ENCODE measurements at places on chromosomes 7 and 10. TPM values are rescaled to one million over a fixed set of nuclear protein-coding genes. Genes with fewer than 3 reads are reported as not detected.

DNA sequence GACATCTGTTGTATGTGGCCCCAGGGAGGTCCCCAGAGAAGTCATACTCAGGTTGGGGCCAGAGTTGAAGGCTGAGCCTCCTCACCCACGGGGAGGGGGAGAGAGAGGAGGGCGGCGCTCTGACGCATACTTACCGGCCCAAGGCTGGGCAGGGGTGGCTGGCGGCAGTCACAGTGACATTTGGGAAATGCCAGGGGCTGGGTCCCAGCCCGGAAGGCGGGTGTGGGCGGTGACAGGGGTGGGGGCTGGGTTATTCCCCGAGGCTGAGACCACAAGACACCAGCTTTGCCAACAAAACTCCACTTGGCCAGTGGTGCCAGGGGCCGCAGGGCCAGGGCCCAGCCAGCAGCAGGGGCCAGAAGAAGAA, 41.1 kb downstream of the RASGEF1A start:
- no peak for DNase-seq

- DNase-seq: no peak
Observed at GRCh38 chr10:33706191-33706590, 371.7 kb upstream of the NRP1 start.

- DNase-seq: no peak
Observed at GRCh38 chr10:95818668-95819067, 62.7 kb downstream of the ENTPD1 start.

GRCh38 chr10:14775656-14776055, 959 bp upstream of the FAM107B start:
- no peak for DNase-seq

DNA sequence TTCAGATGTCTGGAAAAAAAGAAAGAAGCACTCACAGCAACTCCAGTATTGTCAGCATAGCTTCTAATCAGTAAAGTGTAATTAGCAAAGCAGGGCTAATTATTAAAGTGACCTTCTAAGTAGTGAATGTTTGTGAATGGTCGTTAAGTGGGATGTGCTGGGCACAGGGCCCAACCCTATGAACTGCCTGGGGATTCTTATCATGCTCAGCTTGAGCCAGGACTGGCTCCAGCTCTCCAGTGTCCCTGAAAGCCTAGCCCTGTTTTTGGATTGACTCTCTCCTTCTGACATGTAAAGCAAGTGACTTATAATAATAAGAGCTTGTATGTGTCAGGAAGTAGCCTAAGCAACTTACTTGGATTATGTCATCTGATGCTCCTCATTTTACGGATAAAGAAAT, 9.5 kb upstream of the TBX20 start:
- DNase-seq: no peak

GRCh38 chr7:7861211-7861633, 107.4 kb upstream of the GLCCI1 start:
- peak; percentile 29 for DNase-seq

GRCh38 chr10:43177595-43177994, 39.4 kb downstream of the CSGALNACT2 start:
- no peak for DNase-seq

The AKR1C2 gene
- polyA plus RNA-seq: 7.9 TPM

The HOXA9 gene
- 115 TPM for polyA plus RNA-seq

The ATP6V1F gene
- 280 TPM for polyA plus RNA-seq

The TMEM196 gene
- not detected for polyA plus RNA-seq

The TRIM56 gene
- 14.5 TPM for polyA plus RNA-seq

The GPNMB gene
- 20.8 TPM for polyA plus RNA-seq

The SMIM30 gene
- polyA plus RNA-seq: 82.3 TPM
